ENCODE measurements at places on chromosomes 3 and 15.

DNA sequence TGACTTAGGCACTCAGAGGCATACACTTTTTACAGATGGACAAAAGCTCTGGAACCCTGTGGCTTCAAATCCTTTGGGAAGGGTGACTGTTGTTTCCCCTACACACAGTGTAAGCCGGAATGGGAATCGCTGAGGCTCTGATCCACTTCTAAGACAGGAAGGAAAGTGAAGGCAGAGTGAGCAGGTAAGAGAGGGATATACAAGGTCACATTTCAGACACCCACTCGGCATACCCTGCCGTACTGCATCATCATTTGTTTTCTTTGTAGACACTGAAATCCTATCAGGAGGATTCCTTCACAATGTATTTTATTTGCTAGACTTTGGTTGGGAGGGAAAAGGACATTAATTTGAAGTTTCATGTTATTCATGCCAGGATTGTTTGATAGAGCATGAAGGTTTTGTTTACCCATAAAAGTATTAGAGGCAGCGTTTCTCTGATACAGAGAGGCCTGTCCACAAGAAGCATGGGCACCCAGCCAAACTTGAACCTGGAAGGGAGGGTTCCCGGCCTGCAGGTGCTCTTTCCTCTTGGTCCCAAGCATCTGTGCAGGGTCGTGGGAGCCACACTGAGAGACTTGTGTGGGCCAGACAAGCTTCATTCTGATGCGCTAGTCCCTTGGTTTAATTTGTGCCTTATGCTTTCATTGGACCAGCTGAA is 21.9 kb upstream of the POLR2M start:
- no peak for DNase-seq

DNA sequence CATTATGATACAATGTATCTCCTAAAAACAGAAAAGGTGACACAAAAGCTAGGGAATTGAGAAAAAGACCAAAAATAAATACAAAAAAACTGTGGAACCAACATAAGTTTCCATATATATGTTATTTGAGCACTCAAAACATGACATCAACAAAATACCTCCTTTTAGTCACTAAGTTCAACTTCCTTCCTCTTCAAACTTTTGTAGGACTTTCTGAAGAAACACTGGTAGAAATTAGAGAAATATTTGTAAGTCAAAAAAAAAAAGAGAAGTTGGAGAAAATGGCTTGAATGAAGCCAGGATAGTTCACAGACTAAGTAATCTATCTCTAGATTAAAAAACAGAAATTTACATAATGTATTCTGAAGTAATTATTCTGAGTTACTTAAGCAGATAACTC is 208.4 kb upstream of the ALCAM start:
- no peak for DNase-seq

DNA sequence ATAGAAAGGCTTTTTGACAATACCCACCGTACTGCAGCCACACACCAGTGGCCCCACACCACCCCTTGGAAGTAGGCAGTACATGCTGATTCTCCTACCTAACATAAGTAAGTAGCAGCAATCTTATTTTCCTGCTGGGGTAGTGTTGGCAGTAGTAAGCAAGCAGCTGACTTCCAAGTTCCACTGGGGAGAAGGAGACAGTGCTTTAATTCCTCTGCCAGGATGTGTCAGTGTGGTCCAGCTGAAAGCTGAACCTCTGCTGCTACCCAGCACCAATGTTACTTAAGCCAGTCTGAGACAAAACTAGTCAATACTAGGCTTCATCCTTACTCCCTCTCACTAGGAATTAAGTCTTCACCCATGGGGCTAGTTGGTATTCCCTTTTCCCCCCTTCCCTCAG is 74.7 kb downstream of the DZIP3 start:
- no peak for DNase-seq

DNA sequence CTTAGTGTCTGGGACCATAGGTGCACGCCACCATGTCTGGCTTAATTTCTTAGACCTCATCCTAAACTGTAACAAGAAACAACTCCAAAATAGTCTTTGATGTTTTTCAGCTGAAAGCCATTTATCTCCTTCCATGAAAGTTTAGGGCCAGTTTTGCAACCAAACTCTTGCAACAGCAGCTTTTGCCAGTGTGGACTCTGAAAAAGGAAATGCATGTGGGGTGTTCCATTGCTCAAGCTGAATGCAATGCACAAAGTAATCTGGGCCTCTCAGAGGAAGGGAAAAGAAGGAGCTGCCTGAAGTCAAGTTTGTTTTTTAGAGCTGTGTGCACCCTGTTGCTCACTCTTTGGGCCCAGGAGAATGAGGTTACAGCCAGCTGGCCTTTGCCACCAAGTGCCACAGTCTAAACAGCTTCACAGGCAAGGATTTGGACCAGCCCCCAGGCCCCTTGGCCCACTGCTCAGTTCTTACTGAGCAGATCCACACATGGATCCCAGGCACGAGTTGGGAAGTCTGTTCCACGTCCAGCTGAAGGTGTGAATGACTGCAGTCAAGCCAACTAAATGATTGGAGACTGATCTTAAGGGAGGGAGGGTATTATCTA is 212.3 kb upstream of the LRRFIP2 start:
- DNase-seq = no peak

GRCh38 chr3:168545591-168545990 is 449.9 kb upstream of the GOLIM4 start:
- no peak for DNase-seq

GRCh38 chr3:150639262-150639661 is 36.1 kb downstream of the SELENOT start:
- DNase-seq = no peak

DNA sequence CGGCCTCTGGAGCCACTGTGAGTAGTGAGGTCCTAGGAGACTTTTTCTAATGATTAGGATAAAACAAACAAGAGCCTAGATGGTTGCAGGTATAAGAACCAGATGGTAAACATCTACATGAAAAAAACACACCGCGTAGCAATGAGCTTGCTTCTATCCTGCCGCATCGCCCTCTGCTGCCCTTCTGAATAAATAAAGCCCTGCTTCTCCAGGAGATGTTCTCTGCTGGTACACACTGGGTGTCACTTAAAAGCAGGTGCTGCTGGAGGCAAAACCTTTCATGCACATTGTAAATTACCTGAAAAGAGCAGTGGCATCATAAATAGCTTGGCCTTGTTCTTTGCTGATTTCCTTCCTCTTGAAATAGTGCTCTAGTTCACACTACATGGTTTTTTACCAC is 164.4 kb upstream of the TOPAZ1 start:
- DNase-seq = no peak

Measured in stimulated activated CD4-positive, alpha-beta T cell treated with anti-CD3 and anti-CD28 coated beads, Interleukin-2, amount 100 ng/mL, for 48 hours (primary cell).